ENCODE measurements at places on chromosomes 12 and 14.

DNA sequence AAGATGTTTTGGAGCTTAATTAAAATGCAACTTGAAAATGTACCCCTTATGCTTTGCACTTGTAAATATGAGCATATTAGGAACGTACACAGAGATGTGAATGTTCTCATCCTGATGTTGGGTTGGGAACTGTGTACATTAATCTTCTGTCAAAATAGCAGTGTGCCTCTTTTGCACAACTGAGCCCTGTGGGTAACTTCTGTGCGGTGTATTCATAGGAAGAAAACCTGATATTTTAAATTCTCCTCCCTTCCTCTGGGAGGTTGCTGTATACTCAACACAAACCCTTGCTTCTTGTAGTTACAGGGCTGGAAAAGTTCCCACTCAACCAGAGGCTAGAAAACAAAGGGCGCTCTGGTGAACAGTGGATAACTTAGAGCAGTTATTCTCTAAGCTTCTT lies 18.7 kb downstream of the PTHLH start:
- DNase-seq, result no peak

DNA sequence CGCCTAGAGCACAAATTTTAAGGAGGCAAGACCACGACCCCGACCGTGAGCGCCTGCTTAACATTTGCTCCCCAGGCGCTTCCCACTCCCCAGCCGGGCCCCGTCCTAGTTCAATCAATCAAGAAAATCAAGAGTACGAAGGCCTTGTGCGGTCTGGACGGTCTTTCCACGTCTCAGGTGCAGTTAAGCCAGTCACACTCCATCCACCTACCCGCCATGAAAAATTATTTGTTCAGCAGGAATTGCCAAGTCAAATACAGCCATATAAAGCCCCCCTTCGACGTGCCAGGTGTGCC lies 603 bp upstream of the LRR1 start:
- no peak for DNase-seq

- DNase-seq, result no peak
These were observed 14.9 kb upstream of the COX6A1 start for GRCh38 chr12:120422892-120423456.

GRCh38 chr14:56580221-56580711 lies 668 bp downstream of the TMEM260 start:
- no peak for DNase-seq

- DNase-seq, result no peak
These were observed 156.3 kb upstream of the GSC start for GRCh38 chr14:94926176-94926575.

- no peak for DNase-seq
These were observed 227.9 kb downstream of the ALG10B start for GRCh38 chr12:38544330-38545066.

GRCh38 chr14:67050896-67051295 lies 138.3 kb upstream of the GARIN2 start:
- no peak for DNase-seq

GRCh38 chr14:103125098-103126070 lies 2.1 kb downstream of the TNFAIP2 start:
- no peak for DNase-seq

DNA sequence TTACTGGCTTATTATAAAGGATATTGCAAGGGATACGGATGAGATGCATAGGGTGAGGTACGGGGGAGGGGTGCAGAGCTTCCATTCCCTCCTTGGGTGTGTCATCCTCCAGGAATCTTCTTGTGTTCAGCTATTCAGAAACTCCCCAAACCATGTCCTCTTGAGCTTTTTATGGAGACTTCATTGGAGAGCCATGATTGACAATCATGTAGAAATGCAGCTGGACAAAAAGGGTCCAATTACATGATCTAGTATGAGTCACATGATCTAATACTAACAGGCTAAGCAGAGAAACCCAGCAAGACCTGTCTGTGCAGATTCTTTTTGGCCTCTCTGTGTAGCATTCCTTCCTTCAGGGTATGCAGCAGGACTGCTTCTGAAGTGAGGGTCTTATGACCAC lies 23.9 kb upstream of the FLVCR2 start:
- DNase-seq, result no peak
